Aorta (tissue), 5 donors: ENCODE measurements at places on chromosomes 11 and 22.

- DNase-seq: no peak
Measured at GRCh38 chr11:119803139-119803538, 74.1 kb upstream of the NECTIN1 start.

DNA sequence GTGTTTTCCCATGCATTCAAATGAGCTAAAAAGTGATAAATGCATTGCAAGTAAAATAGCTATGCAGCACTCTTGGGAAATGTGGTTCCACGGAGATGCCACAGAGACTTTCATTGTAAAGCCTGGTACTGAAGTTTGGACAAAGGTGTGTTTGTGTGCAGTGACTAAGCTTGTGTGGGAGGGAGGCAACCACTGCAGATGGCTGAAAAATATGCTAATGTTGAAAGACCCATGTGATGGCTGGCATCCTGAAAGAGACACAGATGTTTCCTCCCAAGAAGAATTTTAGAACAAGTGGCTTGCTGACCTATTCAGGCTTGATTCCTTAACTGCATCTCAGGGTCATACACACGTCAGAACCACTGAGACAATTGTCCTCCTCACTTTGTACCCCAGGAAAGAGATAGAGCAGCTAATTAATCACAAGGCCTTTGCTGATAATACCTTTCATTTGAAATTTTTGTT is 73.8 kb downstream of the FAM76B start:
- DNase-seq: no peak

- DNase-seq: no peak
Measured at GRCh38 chr11:986270-986951, 50.1 kb downstream of the MUC6 start.

GRCh38 chr11:126034039-126034932 is 28.4 kb downstream of the CDON start:
- DNase-seq: no peak

DNA sequence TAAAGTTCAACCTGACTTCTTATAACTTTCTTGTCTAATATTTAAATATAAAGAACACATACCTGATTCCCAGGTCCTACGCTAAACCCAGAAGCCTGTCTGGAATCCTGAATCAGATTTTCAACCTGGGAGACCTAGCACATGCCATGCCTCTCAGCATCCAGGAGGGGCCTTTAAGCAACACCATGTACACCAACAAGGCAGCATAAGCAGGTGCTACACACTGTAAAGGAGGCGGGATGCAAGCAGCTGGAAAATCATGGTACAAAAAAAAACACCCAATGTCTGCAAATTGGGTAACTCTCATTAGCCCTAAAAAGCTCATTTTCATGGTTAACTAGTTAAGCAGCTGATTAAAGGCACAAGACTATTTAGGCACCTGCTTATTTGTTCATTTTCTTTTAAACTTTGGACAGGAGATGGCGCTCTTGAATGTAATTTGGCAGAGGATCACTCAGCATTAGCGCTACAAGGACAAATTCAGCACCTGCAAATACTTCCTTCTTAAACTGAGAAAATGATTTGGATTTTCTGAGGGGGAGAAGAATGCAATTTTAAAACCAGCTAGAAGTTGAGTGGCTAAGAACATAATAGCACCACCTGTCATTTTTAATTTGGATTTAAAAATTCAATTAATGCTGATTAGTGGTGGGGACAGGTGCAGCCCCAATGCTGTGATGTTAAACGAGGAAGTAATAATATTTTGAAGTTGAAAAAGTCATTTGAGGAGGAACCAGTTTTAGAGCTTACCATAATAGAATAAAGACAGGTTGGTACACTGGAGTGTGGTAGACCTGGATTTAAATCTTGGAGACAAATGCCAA is 104.0 kb downstream of the FAR1 start:
- no peak for DNase-seq

DNA sequence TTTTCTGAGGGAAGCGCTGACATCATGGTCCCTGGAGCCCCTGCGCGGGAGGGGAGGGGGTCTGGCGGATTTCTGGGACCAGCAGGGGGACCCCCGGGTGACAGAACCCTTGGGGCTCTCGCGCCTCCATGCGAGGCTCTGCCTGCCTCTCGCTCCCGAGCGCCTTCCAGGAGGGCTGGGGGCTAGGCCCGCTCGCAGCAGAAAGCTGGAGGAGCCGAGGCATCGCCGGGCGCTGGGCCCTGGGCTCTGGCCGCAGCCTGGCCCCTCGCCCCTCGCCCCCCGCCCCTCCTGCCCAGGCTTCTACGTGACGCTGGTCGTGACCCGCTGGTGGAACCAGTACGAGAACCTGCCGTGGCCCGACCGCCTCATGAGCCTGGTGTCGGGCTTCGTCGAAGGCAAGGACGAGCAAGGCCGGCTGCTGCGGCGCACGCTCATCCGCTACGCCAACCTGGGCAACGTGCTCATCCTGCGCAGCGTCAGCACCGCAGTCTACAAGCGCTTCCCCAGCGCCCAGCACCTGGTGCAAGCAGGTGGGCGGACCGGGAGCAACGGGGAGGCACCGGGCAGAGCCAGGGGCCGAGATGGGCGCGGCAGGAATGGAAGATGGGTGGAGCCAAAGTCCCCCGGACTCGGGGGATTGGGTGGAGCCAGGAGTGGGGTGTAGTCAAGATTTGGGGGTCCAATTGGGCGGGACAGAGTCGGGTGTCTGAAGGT is 5.4 kb downstream of the BEST1 start:
- peak; percentile 70 for DNase-seq

GRCh38 chr11:104546501-104546900 is 351.8 kb downstream of the CASP12 start:
- no peak for DNase-seq

GRCh38 chr11:133815636-133816035 is 29.7 kb downstream of the SPATA19 start:
- no peak for DNase-seq

- no peak for DNase-seq
Measured at GRCh38 chr11:118241764-118242098, 10.4 kb downstream of the MPZL3 start.

DNA sequence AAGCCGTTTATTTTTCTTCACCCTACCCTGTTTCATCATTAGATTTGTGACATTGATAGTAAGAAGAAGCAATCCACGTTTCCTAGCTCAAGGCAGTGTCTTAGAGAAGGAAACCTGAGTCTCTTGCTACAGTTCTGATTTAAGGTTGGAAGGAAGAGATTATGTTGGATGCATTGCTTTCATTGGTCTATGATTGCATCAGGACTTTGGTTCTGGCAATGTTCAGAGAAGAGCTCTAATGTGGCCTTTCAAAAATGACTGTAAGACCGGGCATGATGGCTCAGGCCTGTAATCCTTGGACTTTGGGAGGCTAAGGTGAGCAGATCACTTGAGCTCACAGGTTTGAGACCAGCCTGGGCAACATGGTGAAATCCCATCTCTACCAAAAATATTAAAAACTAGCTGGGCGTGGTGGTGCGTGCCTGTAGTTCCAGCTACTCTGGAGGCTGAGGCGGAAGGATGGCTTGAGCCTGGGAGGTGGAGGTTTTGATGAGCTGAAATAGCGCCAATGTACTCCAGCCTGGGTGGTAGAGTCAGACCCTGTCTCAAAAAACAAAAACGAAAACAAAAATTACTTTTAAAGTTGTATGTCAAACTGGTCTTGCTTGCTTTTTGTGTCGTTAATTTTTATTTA is 4.1 kb downstream of the NUCB2 start:
- DNase-seq: no peak
